Dermis microvascular lymphatic vessel endothelial cell (primary cell): ENCODE measurements at places on chromosomes 7 and 10. TPM values are rescaled to one million over a fixed set of nuclear protein-coding genes. Genes with fewer than 3 reads are reported as not detected.

Gene GDF10
- total RNA-seq: not detected in 2 replicates

Gene CRTAC1
- total RNA-seq: 4.6 and 11.9 TPM in 2 replicates

Gene NPC1L1
- total RNA-seq: not detected in 2 replicates

Gene NPFFR1
- total RNA-seq: not detected in 2 replicates

Gene CDNF
- total RNA-seq: 0.26 and 0.38 TPM in 2 replicates

Gene PDZD8
- total RNA-seq: 12.3 and 13.1 TPM in 2 replicates

Gene PITRM1
- total RNA-seq: 60.7 and 62.8 TPM in 2 replicates

Gene PCDH15
- total RNA-seq: not detected in 2 replicates

Gene WEE2
- total RNA-seq: under 0.01 and 0.13 TPM in 2 replicates

Gene GHRHR
- total RNA-seq: not detected in 2 replicates

- no peak for DNase-seq
These were observed 42.7 kb upstream of the PPIF start for GRCh38 chr10:79304479-79305087.

DNA sequence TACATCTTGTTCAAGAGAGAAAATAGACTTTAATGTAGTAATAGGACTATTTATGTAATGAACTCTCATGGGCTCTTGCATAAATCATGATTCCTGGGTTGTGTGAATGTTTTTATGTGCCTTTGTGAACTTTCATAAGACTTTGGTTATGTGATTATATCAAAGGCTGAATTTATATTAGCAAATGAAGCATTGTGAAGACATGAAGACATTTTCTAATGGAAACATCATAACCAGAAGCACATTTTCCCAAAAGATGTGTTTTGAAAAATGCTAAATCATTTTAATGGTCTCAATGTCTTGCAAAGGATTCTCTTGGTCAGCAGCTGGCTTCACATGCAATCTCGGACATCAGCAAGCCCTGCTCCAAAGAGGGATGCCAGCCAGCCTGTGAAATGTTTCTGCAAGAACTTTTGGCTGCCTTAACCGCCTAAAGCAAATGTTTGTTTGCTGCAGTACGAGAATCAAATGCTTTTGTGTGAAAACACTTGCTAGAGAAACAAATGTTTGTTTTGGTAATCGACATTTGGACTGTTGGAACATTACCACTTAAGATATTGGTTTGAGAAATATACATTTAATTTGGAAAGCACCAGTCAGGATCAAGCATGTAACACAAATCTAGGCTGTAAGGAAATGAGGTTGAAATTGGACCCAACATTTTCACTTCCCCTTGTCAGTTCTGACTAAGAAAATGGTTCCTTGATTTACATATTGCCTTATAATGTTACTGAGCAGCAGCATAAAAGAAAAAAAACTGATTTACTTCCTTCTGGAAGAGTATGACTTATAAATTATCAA is 102.1 kb downstream of the RTKN2 start:
- no peak for DNase-seq

- no peak for DNase-seq
These were observed 69.0 kb upstream of the RAB11FIP2 start for GRCh38 chr10:118115701-118116100.

DNA sequence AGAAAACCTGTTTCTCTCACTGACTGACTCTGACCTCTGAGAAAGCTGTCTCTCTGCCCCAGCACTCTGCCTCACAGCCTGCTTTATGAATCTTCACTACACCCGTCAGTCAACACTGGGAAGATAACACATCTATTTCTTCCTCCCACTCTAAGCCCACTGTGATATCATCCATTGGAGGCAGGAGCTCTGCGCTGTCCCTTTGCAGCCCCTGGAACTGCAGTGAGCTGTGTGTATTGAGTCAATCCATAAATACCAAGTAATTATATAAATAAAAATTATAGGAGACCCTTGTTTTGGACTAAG is 17.2 kb upstream of the FXYD4 start:
- DNase-seq: no peak

DNA sequence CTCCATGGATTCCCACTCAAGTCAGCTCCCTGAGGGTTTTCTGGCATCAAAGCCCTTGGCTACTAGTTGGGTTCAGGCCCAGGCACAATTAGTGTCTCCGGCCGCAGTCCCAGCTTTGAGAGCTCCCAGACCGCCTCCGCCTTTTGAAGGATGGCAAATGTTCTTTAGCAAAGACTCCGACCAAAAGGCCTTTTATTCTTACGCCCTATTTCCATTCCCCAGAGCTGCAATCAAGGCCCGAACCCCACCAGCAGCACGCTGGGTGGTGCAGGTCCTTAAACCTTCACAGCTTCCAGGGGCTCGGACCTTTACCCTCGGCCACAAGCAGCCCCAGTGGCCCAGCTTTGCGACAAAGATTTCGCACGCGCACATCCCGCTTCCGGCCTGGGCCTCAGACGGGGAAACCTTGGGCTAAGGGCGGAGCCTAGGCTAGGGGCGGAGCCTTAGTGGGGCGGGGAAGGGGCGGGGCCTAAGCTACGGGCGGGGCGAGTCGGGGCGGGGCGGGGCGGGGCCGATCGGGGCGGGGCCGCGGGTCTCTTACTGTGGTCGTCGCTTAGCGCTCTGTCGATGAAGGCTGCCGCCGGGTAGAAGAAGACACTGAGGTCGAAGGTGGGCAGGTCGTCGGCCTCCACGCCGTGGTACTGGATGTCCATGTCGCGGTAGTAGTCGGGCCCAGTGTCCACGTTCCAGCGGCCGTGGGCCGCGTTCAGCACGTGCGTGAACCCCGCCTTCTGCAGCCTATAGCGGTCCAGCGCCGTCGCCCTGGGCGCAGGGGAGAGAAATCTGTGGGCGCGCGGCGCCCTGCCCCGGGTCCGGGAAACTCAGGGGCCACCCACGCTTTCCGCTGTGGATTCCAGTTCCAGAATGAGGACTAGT is 68.0 kb upstream of the SAMD8 start:
- no peak for DNase-seq

GRCh38 chr10:102211615-102212299 is 14.3 kb upstream of the ELOVL3 start:
- no peak for DNase-seq

- no peak for DNase-seq
These were observed 10.9 kb upstream of the RBP3 start for GRCh38 chr10:47337310-47337709.

GRCh38 chr10:18918532-18918931 is 130.1 kb upstream of the MALRD1 start:
- DNase-seq: no peak

DNA sequence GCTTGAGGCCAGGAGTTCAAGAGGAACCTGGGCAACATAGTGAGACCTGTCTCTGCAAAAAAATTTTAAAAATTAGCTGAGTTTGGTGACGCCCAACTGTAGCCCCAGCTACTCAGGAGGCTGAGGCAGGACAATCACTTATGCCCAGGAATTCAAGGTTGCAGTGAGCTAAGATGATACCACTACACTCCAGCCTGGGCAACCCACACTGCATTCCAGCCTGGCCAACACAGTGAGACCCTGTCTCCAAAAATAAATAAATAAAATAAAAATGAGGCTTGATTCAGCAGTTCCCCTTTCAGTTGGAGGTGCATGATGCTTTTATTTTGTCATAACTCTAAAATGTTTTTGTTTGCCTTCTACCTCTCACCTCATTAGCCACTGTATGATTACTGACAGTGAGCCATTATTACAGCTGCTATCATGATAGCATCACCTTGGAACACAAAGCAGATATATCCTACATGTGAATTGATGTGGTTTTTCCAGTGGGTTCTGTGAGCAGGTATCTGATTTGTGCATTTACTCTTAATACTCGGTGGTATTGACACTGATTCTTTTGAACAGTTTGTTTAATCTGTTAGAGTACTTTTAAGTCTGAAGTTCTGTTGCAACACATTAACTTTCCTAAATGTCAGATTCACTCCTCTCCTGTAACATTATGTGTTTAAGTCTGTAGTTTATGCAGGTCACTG is 49.1 kb downstream of the ARID5B start:
- DNase-seq: no peak

GRCh38 chr10:43816351-43817321 is 168.0 kb upstream of the ZNF32 start:
- no peak for DNase-seq

- DNase-seq: no peak
These were observed 1138.3 kb downstream of the XPNPEP1 start for GRCh38 chr10:108785011-108785410.

GRCh38 chr7:79414910-79415309 is 38.6 kb downstream of the MAGI2 start:
- DNase-seq: no peak

GRCh38 chr7:130154131-130154500 is 51.1 kb downstream of the TMEM209 start:
- no peak for DNase-seq

- no peak for DNase-seq
These were observed 81.5 kb upstream of the SMIM30 start for GRCh38 chr7:113199841-113200240.

- DNase-seq: no peak
These were observed 107.8 kb downstream of the ARHGAP22 start for GRCh38 chr10:48496831-48497779.

GRCh38 chr7:126394406-126394805 is 858.3 kb downstream of the GRM8 start:
- DNase-seq: no peak

DNA sequence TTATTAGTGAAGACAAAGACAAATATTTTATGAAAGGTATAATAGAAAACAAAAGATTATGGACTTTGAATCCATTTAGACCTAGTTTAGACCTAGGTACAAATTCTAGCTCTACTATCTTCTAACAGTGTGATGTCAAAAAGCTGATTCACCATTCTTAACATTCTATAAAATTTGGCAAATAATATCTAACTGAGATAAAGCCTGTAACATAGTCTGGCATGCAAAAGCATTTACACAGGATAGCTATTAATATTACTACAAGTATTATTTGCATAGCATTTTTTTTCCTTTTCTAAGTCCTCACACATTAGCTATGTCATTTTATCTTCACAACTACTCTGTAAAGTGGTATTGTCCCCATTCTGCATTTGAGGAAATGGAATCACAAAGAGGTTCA is 179.6 kb upstream of the LRRTM3 start:
- DNase-seq: no peak

GRCh38 chr7:25095516-25096345 is 29.3 kb downstream of the CYCS start:
- DNase-seq: no peak

GRCh38 chr10:22605168-22605567 is 109.2 kb downstream of the PIP4K2A start:
- peak; percentile 38 for DNase-seq

DNA sequence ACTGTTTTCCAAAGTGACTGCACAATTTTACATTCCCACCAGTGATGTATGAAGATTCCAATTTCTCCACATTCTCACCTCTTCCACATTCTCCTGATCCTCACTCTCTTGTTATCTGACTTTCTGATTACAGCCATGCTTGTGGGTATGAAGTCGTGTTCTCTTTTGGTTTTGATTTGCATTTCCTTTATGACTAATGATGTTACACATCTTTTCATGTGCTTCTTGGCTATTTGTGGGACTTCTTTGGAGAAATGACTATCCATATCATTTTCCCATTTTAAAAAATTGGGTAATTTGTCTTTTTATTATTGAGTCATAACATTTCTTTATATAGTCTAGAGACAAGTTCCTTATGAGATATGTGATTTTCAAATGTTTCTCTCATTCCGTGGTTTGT is 10.5 kb upstream of the GIMAP8 start:
- no peak for DNase-seq

GRCh38 chr10:9229702-9230244 is 1175.3 kb downstream of the GATA3 start:
- no peak for DNase-seq

DNA sequence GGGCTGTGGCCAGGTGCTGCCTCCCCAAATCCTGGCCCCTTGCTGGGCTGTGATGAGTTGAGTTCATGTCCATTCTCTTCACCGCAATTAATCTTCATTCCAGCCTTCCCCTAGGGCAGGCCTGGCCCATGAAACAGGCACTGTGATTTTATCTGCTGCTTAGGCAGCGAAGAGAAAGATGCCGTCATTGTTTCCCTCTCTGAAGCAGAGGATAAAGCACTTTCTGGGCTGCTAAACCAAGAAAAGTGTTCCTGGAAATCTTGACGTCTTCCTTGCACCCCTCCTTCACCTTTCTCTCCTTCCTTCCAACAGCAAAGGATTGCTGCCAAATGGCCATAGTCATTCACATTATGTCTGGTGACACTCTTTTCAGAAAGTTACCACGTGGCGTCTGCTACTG is 265.9 kb downstream of the ZEB1 start:
- no peak for DNase-seq

- peak; percentile 28 for DNase-seq
These were observed 74.1 kb upstream of the DUSP5 start for GRCh38 chr10:110423650-110424049.

DNA sequence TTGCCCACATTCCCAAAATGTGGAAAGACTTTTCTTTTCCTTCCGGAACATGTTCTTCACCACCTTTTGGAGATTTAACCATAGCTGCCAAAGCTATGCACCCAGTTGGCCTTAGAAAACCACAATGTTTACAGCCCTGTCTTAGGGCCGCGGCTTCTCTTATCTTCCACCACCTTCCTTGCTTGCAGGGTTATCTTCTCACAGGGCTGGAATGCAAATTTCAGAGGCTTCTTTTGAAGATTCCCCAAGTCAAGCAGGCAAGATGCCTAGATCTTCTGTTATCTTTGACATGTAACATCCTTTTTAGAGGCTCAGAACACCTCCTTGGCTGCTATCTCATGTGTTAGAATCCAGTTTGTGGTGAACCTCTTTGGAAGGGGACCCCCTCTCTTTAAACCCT is 11.1 kb downstream of the KCTD7 start:
- DNase-seq: no peak

DNA sequence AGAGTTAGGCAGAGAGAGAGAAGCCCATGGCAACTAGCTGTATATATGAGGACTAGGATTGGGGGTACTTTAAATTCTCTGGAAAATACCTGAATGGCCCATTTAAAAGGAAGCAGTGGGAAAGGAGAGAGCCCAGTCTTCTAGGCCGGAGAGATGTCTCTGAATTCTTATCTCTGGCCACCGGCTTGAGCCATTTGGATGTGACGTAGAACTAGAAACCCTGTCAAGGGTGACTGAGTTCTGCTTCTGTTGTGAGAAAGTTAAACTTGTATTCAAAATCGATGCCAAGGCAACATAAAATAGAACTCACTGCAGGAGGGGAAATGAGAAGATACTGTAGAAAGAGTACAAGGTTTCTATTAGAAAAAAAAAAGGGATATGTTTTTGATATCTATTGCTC is 6.3 kb upstream of the GSTK1 start:
- DNase-seq: no peak

DNA sequence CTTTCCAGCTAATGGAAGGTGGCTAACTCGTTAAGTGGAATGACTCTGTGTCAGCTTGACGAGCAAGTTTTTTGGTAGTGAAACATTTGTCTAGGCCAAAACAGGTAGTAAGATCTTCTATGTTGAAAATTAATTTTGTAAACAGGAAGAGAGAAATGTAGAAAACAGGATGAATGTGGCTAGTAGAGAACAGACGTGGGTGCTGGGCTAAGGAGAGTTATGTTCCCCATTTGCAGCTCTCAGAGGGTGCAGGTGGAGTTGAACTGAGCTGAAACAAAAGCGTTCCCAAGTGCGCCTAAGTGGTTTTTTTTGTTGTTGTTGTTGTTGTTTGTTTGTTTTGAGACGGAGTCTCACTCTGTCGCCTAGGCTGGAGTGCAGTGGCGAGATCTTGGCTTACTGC is 59.5 kb upstream of the SRPK2 start:
- DNase-seq: no peak
